ENCODE measurements at places on chromosomes 1 and 21.

DNA sequence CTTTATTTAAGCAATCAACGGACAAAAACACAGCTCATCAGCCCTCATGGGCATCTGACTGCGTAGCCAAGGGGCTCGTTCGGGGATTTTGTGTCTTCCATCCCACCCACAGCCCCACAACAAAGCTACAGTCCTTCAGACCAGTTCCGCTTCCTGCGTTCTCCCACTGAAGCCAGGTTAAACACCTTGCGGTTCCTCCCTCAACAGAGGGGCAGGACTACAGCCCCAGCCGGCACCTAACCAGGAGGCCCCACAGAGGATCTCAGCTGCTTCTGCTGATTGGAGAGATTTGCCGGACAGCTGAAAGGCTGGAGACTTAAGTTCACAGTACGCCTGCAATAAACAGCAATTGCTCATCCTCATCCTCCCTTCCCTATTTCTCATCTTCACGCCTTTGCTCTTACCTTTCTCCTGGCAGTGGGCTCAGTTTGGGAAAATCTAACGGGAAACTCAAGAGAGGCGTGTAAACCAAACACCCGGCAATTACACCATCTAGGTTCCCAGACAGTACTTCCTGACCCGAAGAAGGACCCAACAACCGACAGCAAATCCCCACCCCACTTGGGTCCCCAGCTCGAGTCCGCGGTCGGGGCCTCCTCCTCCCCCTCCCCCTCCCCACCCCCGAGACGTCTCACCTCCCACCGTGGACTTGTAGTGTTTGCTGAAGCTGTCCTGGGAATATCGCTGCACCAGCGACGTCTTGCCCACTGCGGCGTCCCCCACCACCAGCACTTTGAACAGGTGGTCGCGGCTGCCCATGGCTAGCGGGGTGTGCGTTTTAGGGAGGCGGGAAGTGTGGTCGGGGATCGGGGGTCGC, 876 bp downstream of the RAB29 start:
- DNase-seq = peak; percentile 65

DNA sequence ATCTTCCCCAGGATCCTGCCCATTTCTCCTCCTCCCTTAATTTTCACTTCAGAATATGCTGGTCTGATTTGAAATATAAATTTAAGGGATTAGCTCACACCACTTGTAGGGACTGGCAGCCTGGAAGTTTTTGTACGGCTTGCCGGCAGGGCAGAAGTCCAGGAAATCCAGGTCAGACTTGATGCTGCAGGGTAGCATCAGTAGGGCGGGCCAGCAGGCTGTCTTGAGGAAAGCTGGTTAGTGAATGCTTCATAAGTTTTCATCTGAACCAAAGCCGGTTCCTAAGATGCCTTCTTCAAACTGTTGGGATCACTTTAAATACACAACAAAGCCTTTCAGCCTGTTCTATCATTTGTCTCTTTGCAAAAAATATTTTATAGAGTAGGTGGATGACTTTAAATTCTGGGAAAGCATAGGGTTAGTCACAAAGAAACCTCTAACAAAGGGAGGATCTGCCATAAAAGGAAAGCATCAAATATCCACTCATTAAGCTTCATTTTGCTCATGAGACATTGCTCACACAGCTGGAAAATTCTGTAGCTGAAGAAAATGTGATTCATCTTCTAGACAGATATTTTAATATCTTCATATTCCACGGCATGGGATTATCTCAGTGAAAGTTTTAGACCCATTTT, 90.7 kb upstream of the GFI1 start:
- no peak for DNase-seq

- no peak for DNase-seq
Measured at GRCh38 chr1:60984062-60984799, 98.1 kb upstream of the NFIA start.

- DNase-seq = no peak
Measured at GRCh38 chr1:47796626-47797025, 200.6 kb downstream of the TRABD2B start.

DNA sequence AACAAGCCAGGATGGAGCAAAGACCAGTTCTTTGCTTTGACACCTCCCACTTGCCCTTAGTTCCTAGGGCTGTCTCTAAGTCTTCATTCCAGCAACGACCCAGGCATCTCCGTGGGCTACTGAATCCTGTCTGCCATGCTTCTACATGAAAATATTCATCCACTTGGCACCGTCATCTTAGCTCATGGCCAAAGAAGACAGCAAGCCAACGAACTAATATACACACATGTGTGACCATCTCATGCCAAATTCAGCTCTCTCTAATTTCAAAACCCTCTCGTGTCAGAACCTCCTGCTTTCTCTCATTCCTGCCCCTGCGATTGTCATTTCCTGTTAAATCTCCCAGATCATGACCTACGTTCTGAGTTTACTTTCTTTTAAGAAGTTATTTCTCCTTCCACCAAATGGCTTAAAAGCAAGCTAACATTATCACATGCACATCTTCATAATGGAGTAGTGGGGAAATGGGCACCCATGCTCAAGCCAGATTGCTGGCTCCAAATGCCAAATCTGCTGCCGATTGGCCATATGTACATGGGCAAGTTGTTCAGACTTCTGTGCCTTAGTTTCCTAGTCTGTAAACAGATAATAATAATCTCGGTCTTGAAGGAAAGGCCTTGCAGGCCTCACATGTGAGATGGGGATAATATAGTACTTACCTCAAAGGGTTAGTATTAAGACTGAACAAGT, 373.4 kb downstream of the USH2A start:
- no peak for DNase-seq

DNA sequence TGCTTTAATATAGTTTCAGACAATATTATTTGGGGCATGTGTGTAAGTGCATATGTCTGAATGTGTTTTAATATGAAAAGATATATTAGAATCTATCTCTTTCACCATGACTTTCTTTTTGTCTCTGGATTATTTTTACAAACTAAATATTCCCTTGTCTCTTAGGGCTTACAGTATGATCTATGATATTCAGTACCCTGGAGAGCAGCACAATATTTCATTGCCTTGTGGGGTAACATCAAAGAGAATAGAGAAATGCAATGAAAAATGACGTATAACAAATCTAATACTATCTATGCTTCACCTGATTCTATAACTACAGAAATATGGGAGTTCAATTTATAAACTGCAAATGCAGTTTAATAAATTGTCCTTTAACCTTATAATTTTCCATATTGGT, 2084.5 kb downstream of the MRPL39 start:
- DNase-seq = no peak

DNA sequence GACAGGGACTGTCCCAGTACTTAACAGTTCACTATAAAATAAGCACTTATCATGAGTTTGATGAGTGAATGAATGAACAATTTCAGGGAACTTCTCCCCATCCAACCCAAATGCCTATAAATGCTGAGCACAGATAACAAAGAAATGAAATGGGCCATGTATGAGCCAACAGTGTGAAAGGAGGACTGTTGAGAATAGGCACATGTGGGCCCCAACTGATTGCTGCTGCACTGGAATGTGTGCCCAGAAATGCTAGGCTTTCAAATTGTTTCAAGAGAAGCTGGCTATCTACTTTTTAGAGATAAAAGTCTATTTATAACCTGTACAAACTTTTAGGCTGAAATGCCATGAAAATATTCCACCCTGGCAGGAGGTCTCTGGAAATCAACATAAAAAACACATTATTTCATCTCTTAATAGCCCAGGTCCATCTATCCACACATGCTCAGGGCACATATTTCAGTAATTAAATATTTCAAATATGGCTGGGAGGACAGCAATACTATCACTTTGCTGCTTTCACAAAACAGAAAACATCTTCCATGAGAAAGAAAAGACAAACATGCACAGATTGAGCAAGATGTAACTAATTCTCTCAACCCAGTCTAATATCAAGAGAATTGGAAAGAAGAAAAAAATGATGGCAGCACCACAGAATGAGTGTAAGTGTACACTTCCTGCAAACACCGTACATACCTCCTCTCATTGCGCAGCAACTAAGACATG, 49.8 kb downstream of the COLGALT2 start:
- no peak for DNase-seq

GRCh38 chr1:9703681-9704080, 52.1 kb downstream of the PIK3CD start:
- DNase-seq = no peak

DNA sequence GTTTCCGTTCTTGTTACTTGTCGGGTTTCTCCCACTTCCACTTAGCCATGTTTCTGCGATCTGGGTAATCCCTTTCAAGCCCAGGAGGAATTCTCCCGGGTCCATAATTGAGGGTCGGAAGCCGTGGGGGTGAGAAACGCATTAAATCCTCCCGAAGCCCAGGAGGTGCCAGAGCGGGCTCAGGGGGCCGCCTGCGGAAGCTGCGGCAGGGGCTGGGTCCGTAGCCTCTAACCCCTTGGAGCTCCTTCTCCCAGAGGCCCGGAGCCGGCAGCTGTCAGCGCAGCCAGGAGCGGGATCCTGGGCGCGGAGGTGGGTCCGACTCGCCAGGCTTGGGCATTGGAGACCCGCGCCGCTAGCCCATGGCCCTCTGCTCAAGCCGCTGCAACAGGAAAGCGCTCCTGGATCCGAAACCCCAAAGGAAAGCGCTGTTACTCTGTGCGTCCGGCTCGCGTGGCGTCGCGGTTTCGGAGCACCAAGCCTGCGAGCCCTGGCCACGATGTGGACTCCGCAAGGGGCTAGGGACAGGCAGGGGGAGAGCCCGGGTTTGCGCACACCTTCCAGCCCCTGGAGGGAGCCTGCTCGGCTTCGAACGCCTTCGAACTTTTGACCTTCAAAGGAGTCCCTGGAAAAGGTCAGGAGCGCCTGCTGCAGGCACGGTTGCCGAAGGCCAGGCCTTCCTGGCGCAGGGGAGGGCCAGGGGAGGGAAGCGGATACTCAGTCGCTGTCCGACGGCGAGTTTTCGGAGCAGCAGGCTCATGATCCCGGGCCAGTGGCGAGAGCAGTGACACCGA, 1.7 kb upstream of the SIM2 start:
- DNase-seq = no peak

- DNase-seq = no peak
Measured at GRCh38 chr1:41774471-41774990, 144.2 kb downstream of the HIVEP3 start.

DNA sequence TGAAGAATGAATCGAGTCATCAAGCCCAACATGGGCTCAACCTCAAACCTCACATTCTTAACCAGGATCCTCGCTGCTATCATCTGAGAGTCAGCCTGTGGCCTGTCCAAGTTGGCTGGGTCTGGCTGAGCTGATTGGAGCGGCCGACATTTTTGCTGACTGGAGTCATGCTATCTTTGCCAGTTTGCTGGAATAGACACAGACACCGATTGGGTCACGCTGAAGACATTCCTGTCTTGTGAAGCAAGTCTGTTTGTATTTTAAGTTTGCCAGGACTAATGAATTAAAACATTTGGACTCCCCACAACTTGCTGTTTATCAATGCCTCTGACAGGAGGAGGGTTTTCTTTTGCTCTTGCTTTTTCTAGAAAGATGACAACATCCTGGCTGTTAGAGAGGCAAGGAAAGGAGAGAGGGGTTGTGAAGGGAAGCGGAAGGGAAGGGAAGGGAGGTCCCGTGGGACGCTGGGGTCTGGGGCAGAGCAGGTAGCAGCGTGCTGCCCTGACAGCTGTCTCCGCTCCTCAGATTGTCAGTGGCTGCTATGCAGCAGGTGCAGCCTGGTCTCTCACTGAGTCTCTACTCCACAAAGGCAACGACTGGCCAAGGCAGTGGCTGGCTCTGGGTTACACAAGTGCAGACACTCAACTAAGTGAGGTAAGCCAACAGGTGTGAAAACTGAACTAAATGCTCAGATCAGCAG, at the start of gene MAP3K7CL:
MAP3K7CL (plus strand) TSS at position 375 of the 700 bp plus-strand sequence. CDS start 2,701 bp downstream, outside the sequence.
- DNase-seq = no peak

DNA sequence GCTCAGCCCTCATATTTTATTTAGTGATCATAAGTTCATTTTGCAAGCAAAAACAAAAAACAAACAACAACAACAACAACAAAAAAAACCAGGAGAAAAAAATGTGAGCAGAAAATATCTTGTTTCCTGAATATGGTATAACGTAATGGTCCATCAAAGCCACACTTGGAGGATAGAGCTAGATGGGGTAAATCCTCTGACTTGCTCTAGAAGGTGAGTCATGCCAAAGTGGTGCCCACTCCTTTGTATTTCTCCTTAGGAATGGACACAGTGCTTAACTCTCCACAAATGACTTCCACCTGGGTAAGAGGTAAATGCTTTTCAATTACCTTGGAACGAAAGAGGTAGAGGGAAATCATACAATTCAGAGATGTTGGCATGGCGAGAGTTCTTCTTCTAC, 20.6 kb downstream of the PROX1 start:
- DNase-seq = no peak

- DNase-seq = no peak
Measured at GRCh38 chr21:31727181-31727580, 4.7 kb downstream of the SCAF4 start.

- peak; percentile 72 for DNase-seq
Measured at GRCh38 chr1:156491151-156491949, 9.2 kb downstream of the MEF2D start.

- DNase-seq = peak; percentile 82
Measured at GRCh38 chr1:161071886-161072371, 2.2 kb upstream of the ARHGAP30 start.

- DNase-seq = no peak
Measured at GRCh38 chr1:18752409-18752808, 107.1 kb downstream of the TAS1R2 start.

DNA sequence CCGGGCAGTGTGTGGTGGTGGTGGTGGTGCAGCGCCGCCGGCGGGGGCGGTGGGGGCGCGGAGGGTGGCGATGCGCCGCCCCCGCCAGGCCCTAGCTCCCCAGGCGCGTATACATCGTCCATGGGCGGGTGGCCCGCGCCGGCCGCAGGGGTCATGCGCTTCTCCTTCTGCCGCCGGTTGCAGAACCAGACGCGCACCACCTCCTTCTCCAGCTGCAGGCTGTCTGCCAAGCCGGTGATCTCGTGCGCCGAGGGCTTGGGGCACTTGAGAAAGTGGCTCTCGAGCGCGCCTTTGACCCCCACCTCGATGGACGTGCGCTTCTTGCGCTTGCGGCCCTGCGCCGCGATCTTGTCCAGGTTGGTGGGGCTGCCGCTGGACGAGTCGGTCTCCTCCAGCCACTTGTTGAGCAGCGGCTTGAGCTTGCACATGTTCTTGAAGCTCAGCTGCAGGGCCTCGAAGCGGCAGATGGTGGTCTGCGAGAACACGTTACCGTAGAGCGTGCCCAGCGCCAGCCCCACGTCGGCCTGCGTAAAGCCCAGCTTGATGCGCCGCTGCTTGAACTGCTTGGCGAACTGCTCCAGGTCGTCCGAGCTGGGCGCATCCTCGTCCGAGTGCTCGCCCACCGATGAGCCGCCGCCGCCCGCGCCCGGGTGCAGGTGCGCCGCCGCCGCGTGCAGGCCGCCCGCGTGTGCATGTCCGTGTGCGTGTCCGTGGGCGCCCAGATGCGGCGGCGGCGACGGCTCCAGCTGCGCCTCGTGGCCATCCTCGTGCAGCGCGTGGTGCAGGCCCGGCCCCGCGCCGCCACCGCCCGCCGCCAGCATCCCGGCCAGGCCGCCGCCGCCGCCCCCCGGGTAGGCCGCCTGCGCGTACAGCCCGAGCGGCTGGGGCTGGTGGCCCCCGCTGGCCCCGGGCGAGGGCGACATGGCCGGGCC, 926 bp downstream of the POU3F1 start:
- peak; percentile 22 for DNase-seq

GRCh38 chr1:40877698-40878097, 15.5 kb upstream of the CITED4 start:
- DNase-seq = peak; percentile 90

GRCh38 chr1:94633051-94633450, 91.5 kb upstream of the F3 start:
- DNase-seq = no peak

Data from inflammatory macrophage treated with lipopolysaccharide for 4 hours (primary cell).